HCT116 (cell line): ENCODE measurements at places on chromosomes 16 and 17. TPM values are rescaled to one million over a fixed set of nuclear protein-coding genes. Genes with fewer than 3 reads are reported as not detected.

The KRT24 gene
- not detected for total RNA-seq

The CLDN9 gene
- 0.76 TPM for total RNA-seq

The ALOX12 gene
- total RNA-seq = not detected

The STAC2 gene
- not detected for total RNA-seq

The STH gene
- not detected for total RNA-seq

The MAP3K3 gene
- 18.5 TPM for total RNA-seq

The MAF gene
- total RNA-seq = 0.27 TPM

The POLR3K gene
- 22.7 TPM for total RNA-seq

The GRAP gene
- total RNA-seq = 0.27 TPM

- H3K27me3 ChIP-seq = no peaks in the 10 kb centered on the region
- H3K36me3 ChIP-seq = no peaks in the 10 kb centered on the region
- peaks cover 14% of the 10 kb centered on the region for H3K4me1 ChIP-seq
- no peak overlapping the region for H3K4me3 ChIP-seq
- no peak overlapping the region for H3K27ac ChIP-seq
Measured at GRCh38 chr17:64006361-64007088, 8.4 kb downstream of the PRR29 start.

GRCh38 chr16:70743791-70744190 is 57.2 kb downstream of the VAC14 start:
- no peak overlapping the region for H3K4me3 ChIP-seq
- H3K36me3 ChIP-seq = no peaks in the 10 kb centered on the region
- H3K27ac ChIP-seq = no peak overlapping the region
- DNase-seq = no peak
- H3K27me3 ChIP-seq = no peaks in the 10 kb centered on the region
- H3K4me1 ChIP-seq = peaks cover 29% of the 10 kb centered on the region

GRCh38 chr17:44137891-44138709 is 3.6 kb upstream of the HROB start:
- H3K27me3 ChIP-seq = no peaks in the 10 kb centered on the region
- DNase-seq = peak; percentile 95
- peaks cover 38% of the 10 kb centered on the region for H3K4me1 ChIP-seq
- H3K36me3 ChIP-seq = no peaks in the 10 kb centered on the region
- H3K4me3 ChIP-seq = peak overlapping the region; percentile 57
- H3K27ac ChIP-seq = peak overlapping the region; percentile 67

- H3K27me3 ChIP-seq = no peaks in the 10 kb centered on the region
- H3K4me1 ChIP-seq = peaks cover 30% of the 10 kb centered on the region
- H3K4me3 ChIP-seq = peak overlapping the region; percentile 95
- H3K27ac ChIP-seq = peak overlapping the region; percentile 49
- no peaks in the 10 kb centered on the region; the same call in none of the 2 replicates for H3K36me3 ChIP-seq
Measured at GRCh38 chr17:17042851-17043460, 699 bp downstream of the MPRIP start.

GRCh38 chr16:9650284-9650683 is 531.9 kb downstream of the GRIN2A start:
- DNase-seq = no peak
- H3K27me3 ChIP-seq = peaks cover 9% of the 10 kb centered on the region; the same call in 1 of the 2 replicates
- no peaks in the 10 kb centered on the region for H3K36me3 ChIP-seq
- H3K27ac ChIP-seq = no peak overlapping the region

DNA sequence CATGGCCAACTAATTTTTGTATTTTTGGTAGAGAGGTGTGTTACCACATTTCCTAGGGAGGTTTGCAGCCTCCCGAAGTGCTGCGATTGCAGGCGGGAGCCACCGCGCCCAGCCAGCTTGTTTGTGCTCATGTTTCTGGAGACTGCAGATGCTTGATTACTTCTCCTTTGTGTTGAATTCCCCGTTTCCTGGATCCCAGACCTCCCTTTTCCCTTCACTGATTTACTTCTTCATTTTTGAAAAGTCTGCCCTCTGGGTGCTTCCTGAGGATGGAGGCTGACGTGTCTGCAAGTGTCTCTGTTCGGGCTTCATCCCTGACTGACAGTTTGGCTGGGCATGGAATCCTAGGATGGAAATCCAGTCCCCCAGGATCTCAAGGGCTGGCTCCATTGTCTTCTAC is 7.0 kb upstream of the TRIM47 start:
- H3K27ac ChIP-seq = no peak overlapping the region
- no peak for DNase-seq
- peaks cover 16% of the 10 kb centered on the region for H3K4me1 ChIP-seq
- no peak overlapping the region for H3K4me3 ChIP-seq

- H3K27ac ChIP-seq = no peak overlapping the region
- H3K36me3 ChIP-seq = no peaks in the 10 kb centered on the region
- H3K27me3 ChIP-seq = no peaks in the 10 kb centered on the region
- DNase-seq = no peak
- H3K4me1 ChIP-seq = no peaks in the 10 kb centered on the region
- H3K4me3 ChIP-seq = no peak overlapping the region
Measured at GRCh38 chr17:55294042-55294751, 29.4 kb downstream of the HLF start.

DNA sequence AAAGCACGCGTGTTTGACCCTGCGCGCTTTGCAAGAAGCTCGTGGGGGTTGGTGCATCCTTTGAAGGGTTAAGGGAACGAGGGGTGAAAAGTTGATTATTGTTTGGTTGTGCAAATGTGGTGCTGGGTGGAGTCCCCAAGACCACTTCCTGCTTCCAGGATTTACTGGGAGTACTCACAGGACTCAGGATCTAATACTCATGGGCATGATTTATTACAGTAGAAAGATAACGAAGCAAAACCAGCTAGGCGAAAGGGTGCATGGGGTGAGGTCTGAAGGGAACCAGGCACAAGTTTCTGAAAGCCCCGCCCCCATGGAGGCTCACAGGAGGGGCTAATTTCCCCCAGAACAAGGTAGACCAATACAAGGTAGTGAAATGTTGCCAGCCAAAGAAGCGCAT is 58.8 kb downstream of the RPTOR start:
- peaks cover 30% of the 10 kb centered on the region for H3K4me1 ChIP-seq
- DNase-seq = no peak
- H3K4me3 ChIP-seq = no peak overlapping the region
- H3K27me3 ChIP-seq = no peaks in the 10 kb centered on the region
- no peaks in the 10 kb centered on the region for H3K36me3 ChIP-seq

- no peaks in the 10 kb centered on the region for H3K36me3 ChIP-seq
- no peak for DNase-seq
- no peak overlapping the region for H3K27ac ChIP-seq
- H3K4me3 ChIP-seq = no peak overlapping the region
- no peaks in the 10 kb centered on the region for H3K4me1 ChIP-seq
Measured at GRCh38 chr16:51524555-51525373, 373.7 kb upstream of the SALL1 start.

DNA sequence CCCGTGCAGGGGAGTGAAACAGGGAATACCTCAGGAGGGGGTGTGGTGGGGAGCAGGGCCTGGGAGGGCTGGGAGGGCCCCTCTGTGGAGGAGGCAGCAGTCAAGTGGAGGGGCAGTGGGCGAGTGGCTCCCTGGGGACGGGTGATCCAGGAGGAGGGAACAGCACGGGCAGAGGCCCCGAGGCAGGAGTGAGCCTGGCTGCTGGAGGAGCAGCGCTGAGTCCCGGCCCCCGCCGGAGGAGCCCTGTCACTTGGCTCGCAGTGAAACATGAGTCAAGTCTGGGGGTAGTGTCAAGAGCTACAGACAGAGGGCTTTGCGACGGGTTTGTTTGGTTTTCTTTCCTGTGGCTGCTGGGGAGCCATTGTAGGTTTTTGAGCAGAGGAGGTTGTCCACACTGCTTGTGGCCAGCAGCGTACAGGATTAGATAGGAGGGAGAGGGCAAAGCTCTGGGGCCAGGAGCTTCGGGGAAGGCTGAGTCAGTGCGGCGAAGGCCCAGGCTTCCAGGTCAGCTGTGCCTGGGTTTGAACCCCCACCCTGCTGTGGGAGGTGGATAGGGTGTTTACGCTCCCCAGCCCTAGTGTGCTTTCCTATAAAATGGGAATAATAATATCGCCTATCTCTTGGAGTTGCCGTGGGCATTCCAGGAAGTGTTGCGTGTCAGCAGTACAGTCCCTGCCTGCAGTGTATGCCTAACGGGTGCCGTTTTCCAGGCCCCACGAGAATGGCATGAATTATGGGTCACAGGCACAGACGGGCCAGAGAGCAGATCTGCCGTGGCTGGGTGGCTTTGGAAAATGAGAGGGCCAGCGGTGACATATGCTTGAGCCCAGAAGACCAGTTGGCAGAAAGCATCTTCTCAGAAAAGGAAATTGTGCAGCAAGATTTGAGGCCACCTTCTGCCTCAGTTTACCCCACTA is 115.9 kb upstream of the CIBAR2 start:
- no peak overlapping the region for H3K4me3 ChIP-seq
- H3K4me1 ChIP-seq = no peaks in the 10 kb centered on the region
- no peak for DNase-seq
- no peaks in the 10 kb centered on the region for H3K36me3 ChIP-seq

- no peaks in the 10 kb centered on the region for H3K27me3 ChIP-seq
- H3K4me3 ChIP-seq = no peak overlapping the region
- no peak overlapping the region for H3K27ac ChIP-seq
Measured at GRCh38 chr17:70414300-70414699, 245.0 kb downstream of the KCNJ2 start.

- no peak for DNase-seq
- no peaks in the 10 kb centered on the region for H3K27me3 ChIP-seq
- no peaks in the 10 kb centered on the region for H3K36me3 ChIP-seq
- peaks cover 13% of the 10 kb centered on the region for H3K4me1 ChIP-seq
- no peak overlapping the region for H3K27ac ChIP-seq
- H3K4me3 ChIP-seq = no peak overlapping the region
Measured at GRCh38 chr17:76644995-76645394, 1.4 kb upstream of the ST6GALNAC1 start.

DNA sequence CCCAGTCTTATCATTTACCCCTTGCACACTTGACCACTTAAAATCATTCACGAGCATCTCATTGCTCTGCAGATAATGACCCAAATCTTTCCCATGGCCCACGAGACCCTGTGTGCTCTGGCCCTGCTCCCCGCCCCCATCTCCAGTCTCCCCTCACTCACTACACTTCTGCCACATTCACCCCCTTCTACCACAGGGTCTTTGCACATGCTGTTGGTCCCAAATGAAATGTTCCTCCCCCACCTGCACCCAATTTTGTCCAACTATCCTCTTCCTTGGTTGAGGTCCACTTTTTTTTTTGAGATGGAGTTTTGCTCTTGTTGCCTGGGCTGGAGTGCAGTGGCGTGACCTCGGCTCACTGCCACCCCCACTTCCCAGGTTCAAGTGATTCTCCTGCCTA is 39.2 kb downstream of the CCDC42 start:
- peaks cover 44% of the 10 kb centered on the region for H3K27me3 ChIP-seq
- no peak overlapping the region for H3K4me3 ChIP-seq
- no peak overlapping the region for H3K27ac ChIP-seq
- no peaks in the 10 kb centered on the region for H3K4me1 ChIP-seq
- H3K36me3 ChIP-seq = no peaks in the 10 kb centered on the region

DNA sequence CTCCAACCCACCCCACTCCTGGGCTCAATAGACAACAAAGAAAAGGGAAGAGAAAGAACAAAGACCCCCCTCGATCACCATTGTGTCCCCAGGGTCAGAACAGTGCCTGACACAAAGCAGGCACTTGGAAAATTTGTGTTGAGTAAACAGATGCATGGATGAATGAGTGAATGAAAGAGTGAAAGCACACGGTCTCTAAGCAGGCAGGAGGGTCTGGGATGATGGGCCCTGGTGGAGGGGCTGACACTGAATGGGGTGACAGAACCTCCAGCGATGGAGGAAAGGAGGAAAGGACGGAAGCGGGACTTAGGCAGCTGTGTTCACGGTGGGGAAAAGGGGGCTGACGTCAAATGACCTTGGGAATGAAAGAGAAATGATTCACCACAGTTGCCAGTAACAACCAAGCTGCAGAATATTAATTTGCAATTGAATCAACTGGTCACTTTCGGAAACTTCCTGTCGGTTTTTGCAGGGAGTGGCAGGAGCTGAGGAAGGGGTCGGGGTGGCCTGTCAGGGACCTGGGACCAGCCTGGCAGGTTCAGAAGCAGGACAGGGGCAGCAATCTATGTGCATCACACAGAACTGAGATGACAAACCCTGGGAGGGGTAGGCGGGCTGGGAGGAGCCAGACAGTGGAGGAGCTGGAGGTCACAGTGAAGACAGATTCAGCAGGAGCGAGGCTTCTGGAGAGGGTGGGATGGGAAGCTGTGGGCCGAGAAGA is 6.7 kb upstream of the GAST start:
- H3K36me3 ChIP-seq = no peaks in the 10 kb centered on the region
- no peaks in the 10 kb centered on the region for H3K4me1 ChIP-seq
- no peak overlapping the region for H3K27ac ChIP-seq
- H3K27me3 ChIP-seq = no peaks in the 10 kb centered on the region
